Neural progenitor cell (in vitro differentiated cells): ENCODE measurements at places on chromosomes 12 and 14. TPM values are rescaled to one million over a fixed set of nuclear protein-coding genes. Genes with fewer than 3 reads are reported as not detected.

Gene CLEC7A
- not detected in 2 replicates for total RNA-seq

Gene KIF5A
- total RNA-seq = 7.9 and 8.6 TPM in 2 replicates

Gene GPR162
- total RNA-seq = 10.0 and 27.6 TPM in 2 replicates

Gene PRICKLE1
- total RNA-seq = 3.5 and 4.0 TPM in 2 replicates

Gene PARPBP
- 53.1 and 79.8 TPM in 2 replicates for total RNA-seq

Gene ASIC1
- total RNA-seq = 2.5 and 5.6 TPM in 2 replicates
